EL (cell line): ENCODE measurements at places on chromosomes 1 and 21.

DNA sequence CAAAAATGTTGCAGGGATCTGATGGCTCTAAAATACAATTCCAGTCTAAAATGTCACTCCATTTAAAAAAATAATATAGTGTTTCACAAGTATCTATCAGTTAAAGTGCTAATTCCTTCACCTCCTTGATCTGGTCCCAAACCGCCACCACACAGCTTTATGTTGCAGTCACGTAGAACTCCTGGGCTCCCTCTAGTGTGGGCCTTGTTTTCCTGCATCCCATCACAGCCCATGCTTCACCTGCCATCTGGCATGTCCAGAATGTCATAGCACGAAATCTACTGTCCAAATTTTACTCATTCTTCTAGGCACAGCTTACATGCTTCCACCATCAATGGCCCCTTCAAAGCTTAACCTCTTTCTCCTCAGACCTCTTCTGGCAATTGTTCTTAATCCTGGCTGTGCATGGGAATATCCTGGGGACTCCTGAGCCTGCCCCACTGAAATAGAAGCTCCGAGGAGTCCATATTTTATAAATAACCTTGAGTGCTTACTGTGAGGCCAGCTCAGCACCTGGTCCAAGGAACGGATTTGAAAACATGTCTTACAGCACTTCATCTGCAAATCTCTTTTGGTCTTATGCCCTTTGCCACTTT, 15.5 kb downstream of the FYB2 start:
- DNase-seq, result no peak

DNA sequence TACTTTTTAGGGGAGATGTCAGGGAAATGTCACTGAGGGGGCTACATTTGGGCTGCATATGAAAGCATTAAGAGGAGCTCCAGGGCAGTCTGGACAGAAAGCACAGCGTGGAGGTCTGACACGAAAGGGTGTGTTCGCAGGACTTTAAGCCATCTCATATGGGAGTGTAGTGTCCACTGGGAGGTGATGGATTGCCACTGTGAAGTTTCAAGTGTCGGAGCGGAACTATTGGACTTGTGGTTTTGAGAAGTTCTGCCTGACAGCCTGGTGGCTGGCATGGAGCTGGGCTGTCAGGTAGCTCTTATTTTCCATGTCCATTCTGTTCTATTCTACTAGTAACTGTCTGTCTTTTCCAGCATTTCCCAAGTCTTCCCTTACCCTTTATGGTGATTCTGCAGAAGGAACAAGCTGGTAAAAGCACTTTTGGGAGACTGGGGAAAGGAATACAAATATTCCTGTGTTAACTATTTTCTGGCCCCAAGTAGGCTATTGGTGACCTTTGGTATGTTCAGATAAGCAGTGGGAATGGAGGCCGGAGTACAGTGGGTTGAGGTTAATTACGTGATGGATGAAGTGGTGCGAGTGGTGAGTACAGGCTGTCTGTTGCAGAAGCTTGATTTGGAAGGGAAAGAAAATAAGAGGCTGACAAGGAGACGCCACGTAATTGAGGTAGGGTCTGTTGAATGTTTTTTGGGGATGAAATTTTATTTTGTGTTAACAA, 19.3 kb downstream of the B3GALT5 start:
- DNase-seq, result no peak

GRCh38 chr1:110056776-110057175, 13.7 kb downstream of the ALX3 start:
- DNase-seq, result peak; percentile 91

DNA sequence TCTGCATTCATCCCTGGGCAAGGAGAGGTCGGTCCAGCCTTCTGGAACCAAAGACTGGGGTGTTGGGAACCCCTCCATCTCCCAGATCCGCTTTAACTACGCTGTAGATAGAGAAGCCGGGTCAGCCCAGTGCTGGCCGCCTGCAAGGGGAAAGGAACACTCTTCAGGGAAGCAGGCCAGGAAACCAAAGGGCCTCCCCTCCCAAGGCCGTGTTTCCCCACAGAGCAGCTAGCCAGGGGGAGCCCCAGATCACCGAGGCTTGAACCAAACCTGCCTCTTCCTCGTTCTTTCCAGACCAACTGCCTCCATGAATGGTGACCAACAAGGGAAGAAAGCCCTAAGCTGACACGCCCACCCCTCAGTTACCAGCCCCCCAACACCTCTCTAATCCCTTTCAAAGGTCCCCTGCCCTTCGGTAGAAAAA, 1.2 kb upstream of the CHD5 start:
- DNase-seq, result peak; percentile 30

GRCh38 chr1:15680561-15681348, 3.4 kb upstream of the PLEKHM2 start:
- peak; percentile 94 for DNase-seq

GRCh38 chr1:224245188-224245587, 62.1 kb downstream of the DEGS1 start:
- peak; percentile 18 for DNase-seq

GRCh38 chr1:216193839-216194443, 229.3 kb downstream of the USH2A start:
- DNase-seq, result no peak

DNA sequence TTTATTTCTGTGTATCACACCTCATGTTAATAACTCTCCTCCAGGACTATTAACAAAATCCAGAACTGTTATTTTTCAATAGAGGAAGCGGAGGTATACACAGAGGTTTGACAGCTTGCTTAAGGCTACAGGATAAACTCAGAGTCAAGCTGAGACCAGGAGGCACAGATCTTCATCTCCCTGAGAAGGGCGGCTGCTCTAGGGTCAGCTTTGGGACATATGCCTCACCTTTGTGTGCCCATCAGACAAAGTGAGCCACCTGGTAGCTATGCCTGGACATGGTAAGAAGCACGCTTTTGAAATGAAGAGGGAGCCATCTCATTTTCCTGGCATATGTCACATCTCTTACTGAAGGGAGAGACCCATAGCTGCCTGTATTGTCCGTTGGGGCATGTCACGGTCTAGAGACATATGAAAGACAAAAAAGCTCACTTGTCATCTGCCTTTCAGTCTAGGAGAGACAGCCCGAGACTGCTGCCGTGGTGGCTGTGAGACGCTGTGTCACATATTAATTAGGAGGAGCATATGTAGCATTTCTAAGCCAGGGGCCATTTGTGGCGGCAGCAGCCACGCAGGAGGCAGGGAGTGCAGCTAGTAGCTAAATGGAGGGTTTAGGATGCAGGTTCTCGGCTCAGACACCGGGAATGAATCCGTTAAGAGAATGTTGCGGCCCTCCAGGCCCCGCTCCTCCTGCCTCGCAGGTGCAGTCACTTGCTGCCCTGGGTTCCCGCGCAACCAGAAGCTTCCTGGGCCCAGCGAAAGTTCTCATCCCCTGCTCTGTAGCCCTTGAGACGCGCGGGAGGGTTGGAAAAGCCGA, 161.3 kb upstream of the C1orf21 start:
- no peak for DNase-seq

DNA sequence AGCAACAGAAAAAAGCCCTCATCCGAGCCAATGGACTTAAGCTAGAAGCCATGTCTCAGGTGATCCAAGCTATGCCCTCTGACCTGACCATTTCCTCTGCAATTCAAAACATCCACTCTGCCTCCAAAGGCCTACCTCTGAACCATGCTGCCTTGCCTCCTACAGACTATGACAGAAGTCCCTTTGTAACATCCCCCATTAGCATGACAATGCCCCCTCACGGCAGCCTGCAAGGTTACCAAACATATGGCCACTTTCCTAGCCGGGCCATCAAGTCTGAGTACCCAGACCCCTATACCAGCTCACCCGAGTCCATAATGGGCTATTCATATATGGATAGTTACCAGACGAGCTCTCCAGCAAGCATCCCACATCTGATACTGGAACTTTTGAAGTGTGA, 20.7 kb downstream of the NR5A2 start:
- DNase-seq, result no peak

- no peak for DNase-seq
Measured at GRCh38 chr1:160251011-160251410, 11.3 kb downstream of the DCAF8 start.

- DNase-seq, result no peak
Measured at GRCh38 chr1:214164173-214164572, 116.8 kb upstream of the SMYD2 start.

- peak; percentile 78 for DNase-seq
Measured at GRCh38 chr1:155513300-155513916, 49.2 kb downstream of the ASH1L start.

- DNase-seq, result no peak
Measured at GRCh38 chr1:239511875-239512274, 125.5 kb downstream of the CHRM3 start.

GRCh38 chr1:115643225-115643624, 1.5 kb downstream of the VANGL1 start:
- DNase-seq, result no peak

GRCh38 chr1:92259350-92259749, 39.4 kb downstream of the GLMN start:
- no peak for DNase-seq

- DNase-seq, result peak; percentile 87
Measured at GRCh38 chr1:244272471-244273261, 179.0 kb downstream of the ADSS2 start.

- DNase-seq, result no peak
Measured at GRCh38 chr21:25254491-25255174, 352.6 kb downstream of the MRPL39 start.

DNA sequence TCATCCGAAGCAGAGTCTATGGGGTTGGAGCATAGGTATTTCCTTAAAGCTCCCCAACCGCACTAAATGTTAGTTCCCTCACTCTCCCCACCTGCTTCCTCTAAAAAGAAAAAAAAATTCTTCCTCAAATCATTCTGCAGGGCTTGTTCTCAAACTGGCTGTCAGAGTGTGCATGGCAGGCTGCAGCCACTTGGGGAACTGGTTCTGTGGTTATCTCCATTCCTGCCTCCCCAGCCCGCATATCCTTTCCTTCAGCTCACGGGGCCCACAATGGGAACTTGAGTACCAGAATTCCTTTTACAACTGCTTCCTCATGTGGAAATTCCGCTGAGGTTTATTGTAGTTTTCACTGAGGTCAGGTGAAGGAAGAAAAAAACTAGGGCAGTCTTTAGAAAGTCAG, 159.2 kb downstream of the PIGK start:
- no peak for DNase-seq

- peak; percentile 76 for DNase-seq
Measured at GRCh38 chr1:51192213-51192843, 43.7 kb upstream of the RNF11 start.

- DNase-seq, result peak; percentile 60
Measured at GRCh38 chr1:110123224-110123623, 11.0 kb downstream of the UBL4B start.

DNA sequence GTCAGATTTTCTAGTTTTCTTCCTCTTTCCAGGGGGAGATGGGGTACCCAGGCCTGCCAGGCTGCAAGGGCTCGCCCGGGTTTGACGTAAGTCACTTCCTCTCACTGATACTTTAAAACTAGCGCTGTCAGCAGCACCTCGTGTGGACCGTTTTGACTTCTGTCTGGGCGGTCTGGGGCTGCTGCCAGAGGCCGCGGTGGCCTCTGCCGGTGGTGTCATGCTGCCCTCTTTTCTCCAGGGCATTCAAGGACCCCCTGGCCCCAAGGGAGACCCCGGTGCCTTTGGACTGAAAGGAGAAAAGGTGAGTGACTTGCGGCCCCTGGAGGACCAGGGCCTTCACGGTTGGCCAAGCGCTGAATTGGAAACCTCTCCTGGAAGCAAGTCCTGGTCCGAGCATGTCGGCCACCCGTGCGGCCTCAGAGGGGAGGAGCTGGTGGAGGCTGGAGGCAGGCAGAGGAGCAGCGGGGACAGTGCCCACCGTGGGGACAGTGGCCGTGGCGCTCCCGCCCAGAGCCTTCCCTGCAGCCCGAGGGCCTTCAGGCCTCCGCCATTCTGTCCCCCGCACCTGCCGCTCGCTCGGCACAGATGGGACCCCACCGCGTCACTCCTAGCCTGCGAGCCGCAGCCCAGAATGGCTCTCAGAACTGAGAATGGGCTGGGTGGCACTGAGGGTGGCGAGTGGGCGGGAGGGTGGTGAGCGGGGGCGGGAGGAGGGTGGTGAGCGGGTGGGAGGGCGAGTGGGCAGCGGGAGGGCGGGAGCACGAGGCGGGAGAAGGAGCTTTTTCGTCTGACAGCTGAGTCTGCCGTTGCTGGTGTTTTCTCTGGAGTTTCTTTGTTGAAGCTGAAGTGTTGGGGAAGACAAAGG, 9.4 kb downstream of the COL6A1 start:
- no peak for DNase-seq

- DNase-seq, result no peak
Measured at GRCh38 chr1:243770860-243771259, 79.2 kb downstream of the AKT3 start.

GRCh38 chr21:19048098-19048672, 644.6 kb upstream of the TMPRSS15 start:
- DNase-seq, result no peak

- peak; percentile 35 for DNase-seq
Measured at GRCh38 chr1:86419277-86419903, 4.6 kb upstream of the CLCA2 start.

GRCh38 chr1:61869691-61870109, 127.4 kb downstream of the PATJ start:
- no peak for DNase-seq

GRCh38 chr1:106536741-106537140, 519.7 kb upstream of the PRMT6 start:
- DNase-seq, result peak; percentile 8
